Activated CD4-positive, alpha-beta memory T cell treated with anti-CD3 and anti-CD28 coated beads for 36 hours (primary cell): ENCODE measurements at places on chromosomes 5 and 9. TPM values are rescaled to one million over a fixed set of nuclear protein-coding genes. Genes with fewer than 3 reads are reported as not detected.

DNA sequence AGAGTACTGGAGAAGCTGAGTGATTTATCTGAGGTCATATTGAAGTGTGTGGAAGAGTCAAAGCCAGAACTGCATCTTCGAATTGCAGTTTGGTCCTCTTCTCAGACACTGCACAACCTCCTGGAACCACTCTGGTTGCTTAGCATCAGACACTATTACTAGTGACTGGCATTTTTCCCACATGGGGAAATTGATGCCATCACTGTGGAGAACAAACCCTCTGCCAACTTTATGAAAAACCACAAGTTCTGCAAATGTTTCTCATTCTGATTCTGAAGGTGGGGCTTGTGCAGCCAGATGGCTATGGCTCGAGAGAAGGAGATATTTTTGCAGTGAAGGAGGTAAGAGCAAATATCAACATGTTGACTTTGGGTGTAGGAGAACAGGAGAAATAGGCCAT is 67.2 kb downstream of the KCTD16 start:
- H3K27me3 ChIP-seq = peaks cover 9% of the 10 kb centered on the region
- H3K27ac ChIP-seq = no peak overlapping the region
- no peaks in the 10 kb centered on the region for H3K36me3 ChIP-seq
- no peak for DNase-seq

GRCh38 chr5:176837707-176838115 is 27.4 kb downstream of the UNC5A start:
- DNase-seq = peak; percentile 87
- peaks cover 26% of the 10 kb centered on the region for H3K27me3 ChIP-seq
- no peak overlapping the region for H3K4me3 ChIP-seq
- no peaks in the 10 kb centered on the region for H3K4me1 ChIP-seq

DNA sequence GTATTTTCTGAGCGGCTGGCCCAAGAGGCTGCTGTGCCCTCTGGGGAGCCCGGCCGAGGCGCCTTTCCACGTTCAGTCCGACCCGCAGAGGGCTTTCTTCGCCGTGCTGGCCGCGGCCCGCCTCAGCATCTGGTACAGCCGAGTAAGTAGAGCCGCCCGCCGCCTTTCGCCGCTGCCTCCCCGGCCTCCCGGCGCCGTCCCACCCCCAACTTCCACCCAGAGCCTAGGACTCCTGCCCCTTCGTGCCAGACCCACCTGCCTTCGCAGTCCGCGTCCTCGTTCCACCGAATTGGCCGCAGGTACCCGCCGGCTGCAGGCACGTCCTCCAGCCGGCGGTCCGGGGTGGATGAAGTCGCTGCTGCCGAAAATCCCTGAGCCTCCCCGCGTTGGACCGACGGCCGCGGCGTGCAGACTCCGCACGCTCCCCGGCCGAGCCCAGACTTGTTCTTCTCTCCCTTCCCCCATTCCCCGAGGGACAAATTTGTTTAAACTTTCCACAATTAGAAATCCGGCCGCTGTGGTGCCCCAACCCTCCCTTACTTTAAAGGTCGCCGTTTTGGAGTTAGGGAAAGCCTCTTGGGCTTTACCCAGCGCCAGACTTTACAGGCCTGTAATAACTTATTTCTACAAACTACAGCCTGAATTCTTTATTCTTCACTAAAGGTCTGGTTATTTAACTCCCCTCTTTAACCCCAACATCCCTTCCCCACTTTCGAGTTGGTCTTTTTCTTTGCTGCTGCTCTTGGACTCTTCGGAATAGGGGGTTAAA is 589 bp downstream of the RIC1 start:
- peaks cover 7% of the 10 kb centered on the region for H3K36me3 ChIP-seq
- H3K27me3 ChIP-seq = no peaks in the 10 kb centered on the region
- H3K27ac ChIP-seq = peak overlapping the region; percentile 91
- H3K4me3 ChIP-seq = peak overlapping the region; percentile 98
- peaks cover 62% of the 10 kb centered on the region for H3K4me1 ChIP-seq
- DNase-seq = peak; percentile 60

CER1 gene
- not detected for total RNA-seq

- peaks cover 53% of the 10 kb centered on the region for H3K36me3 ChIP-seq
- H3K27ac ChIP-seq = peak overlapping the region; percentile 92
- DNase-seq = peak; percentile 86
- H3K4me1 ChIP-seq = peaks cover 76% of the 10 kb centered on the region
These were observed 79.9 kb downstream of the FNBP1 start for GRCh38 chr9:129962889-129963703.

GRCh38 chr9:69454321-69454720 is 129.3 kb downstream of the ENTREP1 start:
- no peak for DNase-seq
- no peaks in the 10 kb centered on the region for H3K27me3 ChIP-seq
- no peak overlapping the region for H3K4me3 ChIP-seq
- no peaks in the 10 kb centered on the region for H3K36me3 ChIP-seq

DNA sequence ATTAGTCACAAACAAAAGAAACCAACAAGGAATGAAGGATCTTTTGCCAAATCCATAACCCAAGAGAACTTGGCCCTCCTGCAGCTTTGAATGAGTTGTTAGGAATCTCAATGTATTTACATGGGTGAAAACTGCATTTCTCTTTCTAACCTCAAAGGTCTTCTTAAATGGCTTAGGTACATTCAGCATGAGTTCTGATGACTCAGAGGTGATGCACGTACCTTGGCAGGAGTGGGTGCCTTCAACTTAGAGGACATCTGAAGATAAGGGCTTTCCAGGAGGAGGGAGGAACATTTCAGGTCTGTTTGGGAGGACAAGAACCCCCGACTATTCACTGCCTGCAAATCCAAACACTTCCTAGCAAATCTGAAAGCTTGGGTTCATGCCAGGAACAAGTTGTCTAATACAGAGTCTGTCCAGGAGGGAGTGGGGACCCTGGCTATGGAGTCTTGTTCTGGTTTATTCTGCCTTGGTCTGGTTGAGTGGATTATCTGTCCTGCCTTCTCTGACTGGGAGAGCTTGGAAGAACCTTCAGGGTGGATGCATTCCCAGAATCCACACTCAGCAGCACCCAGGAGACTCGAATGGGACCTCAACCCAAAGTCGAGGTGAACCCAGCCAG is 65.7 kb downstream of the IRX2 start:
- H3K36me3 ChIP-seq = no peaks in the 10 kb centered on the region
- DNase-seq = no peak
- no peak overlapping the region for H3K4me3 ChIP-seq
- no peaks in the 10 kb centered on the region for H3K4me1 ChIP-seq

DNA sequence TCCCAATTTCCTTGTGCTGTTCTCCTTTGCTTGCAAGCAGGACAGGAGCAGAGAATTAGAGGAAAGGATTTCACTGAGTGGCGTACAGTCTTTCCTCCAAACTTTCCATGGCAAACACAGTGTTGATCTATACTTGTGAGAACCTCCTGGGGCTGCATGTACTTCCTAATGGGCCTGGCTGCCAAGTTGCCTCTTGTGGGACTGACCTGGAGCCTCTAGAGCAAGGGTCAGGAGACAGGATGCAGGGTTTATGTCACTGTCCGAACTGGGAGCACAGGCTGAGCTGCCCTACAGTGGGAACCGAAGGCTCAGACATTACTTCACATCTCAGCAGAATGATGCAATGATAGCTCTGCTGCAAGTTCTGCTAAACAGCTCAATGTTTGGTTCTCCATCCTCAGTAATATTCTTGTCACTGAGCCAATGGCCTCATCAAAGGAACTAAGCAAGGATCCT is 102.3 kb downstream of the ENC1 start:
- no peak overlapping the region for H3K27ac ChIP-seq
- no peaks in the 10 kb centered on the region for H3K4me1 ChIP-seq
- H3K36me3 ChIP-seq = no peaks in the 10 kb centered on the region

GRCh38 chr5:157259699-157260098 is 6.2 kb upstream of the CYFIP2 start:
- no peak overlapping the region for H3K4me3 ChIP-seq
- no peaks in the 10 kb centered on the region for H3K27me3 ChIP-seq
- no peak overlapping the region for H3K27ac ChIP-seq
- DNase-seq = no peak
- peaks cover 76% of the 10 kb centered on the region for H3K4me1 ChIP-seq

GRCh38 chr9:6711403-6711802 is 46.4 kb upstream of the KDM4C start:
- H3K27me3 ChIP-seq = no peaks in the 10 kb centered on the region
- H3K4me1 ChIP-seq = peaks cover 2% of the 10 kb centered on the region
- no peak overlapping the region for H3K4me3 ChIP-seq
- no peak for DNase-seq
- H3K27ac ChIP-seq = no peak overlapping the region

- no peak overlapping the region for H3K4me3 ChIP-seq
- no peak for DNase-seq
- H3K4me1 ChIP-seq = no peaks in the 10 kb centered on the region
- no peak overlapping the region for H3K27ac ChIP-seq
- H3K36me3 ChIP-seq = peaks cover 10% of the 10 kb centered on the region
These were observed 69.8 kb downstream of the GALNT10 start for GRCh38 chr5:154260224-154260927.

- no peak overlapping the region for H3K4me3 ChIP-seq
- no peaks in the 10 kb centered on the region for H3K36me3 ChIP-seq
- no peak overlapping the region for H3K27ac ChIP-seq
- H3K4me1 ChIP-seq = no peaks in the 10 kb centered on the region
- no peaks in the 10 kb centered on the region for H3K27me3 ChIP-seq
- DNase-seq = no peak
These were observed 69.8 kb downstream of the CNTLN start for GRCh38 chr9:17204611-17205152.

- DNase-seq = peak; percentile 96
- H3K27me3 ChIP-seq = no peaks in the 10 kb centered on the region
These were observed 19.3 kb upstream of the CAMSAP1 start for GRCh38 chr9:135926402-135927194.

GRCh38 chr9:90772386-90772785 is 29.2 kb upstream of the SYK start:
- no peaks in the 10 kb centered on the region for H3K36me3 ChIP-seq
- H3K4me3 ChIP-seq = no peak overlapping the region
- no peak for DNase-seq
- peaks cover 20% of the 10 kb centered on the region for H3K27me3 ChIP-seq
- no peak overlapping the region for H3K27ac ChIP-seq

GRCh38 chr9:121707477-121708424 is 56.3 kb downstream of the DAB2IP start:
- H3K4me3 ChIP-seq = no peak overlapping the region
- H3K4me1 ChIP-seq = no peaks in the 10 kb centered on the region
- no peak overlapping the region for H3K27ac ChIP-seq
- H3K27me3 ChIP-seq = peaks cover 5% of the 10 kb centered on the region

- H3K4me1 ChIP-seq = peaks cover 26% of the 10 kb centered on the region
- no peaks in the 10 kb centered on the region for H3K27me3 ChIP-seq
- H3K36me3 ChIP-seq = peaks cover 25% of the 10 kb centered on the region
- H3K4me3 ChIP-seq = no peak overlapping the region
- no peak for DNase-seq
- no peak overlapping the region for H3K27ac ChIP-seq
These were observed 55.6 kb downstream of the CAMSAP1 start for GRCh38 chr9:135851748-135852147.

- no peak overlapping the region for H3K27ac ChIP-seq
- H3K4me1 ChIP-seq = no peaks in the 10 kb centered on the region
- no peak for DNase-seq
- H3K27me3 ChIP-seq = no peaks in the 10 kb centered on the region
These were observed 452.8 kb downstream of the NFIB start for GRCh38 chr9:13860946-13861640.

DNA sequence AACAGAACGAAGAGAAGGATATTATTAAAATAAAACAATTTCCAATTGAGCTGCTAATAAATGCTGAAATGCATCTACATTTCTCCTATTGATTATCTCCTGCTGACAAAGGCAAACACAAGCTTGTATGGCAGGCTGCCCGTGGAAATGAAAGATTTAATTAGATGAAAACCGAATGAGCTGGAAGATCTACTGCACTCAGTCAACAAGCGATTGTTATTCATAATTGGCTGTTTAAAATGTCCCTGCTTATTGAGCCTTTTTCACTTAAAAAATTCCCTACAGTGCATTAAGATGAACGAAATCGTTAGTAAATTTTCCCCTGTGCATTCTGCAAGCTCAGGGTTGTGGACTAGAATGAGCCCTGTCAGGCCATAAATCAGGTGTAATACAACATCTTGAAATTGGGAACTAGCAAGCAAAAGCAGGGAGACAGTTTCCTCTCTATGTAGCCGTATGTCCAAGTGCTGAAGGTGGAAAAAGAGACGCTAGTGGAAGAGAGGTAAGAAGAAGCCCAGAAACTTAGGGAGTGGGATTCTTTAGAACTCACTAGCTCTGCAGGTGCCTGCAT is 28.5 kb upstream of the KIF4B start:
- H3K36me3 ChIP-seq = no peaks in the 10 kb centered on the region
- no peak for DNase-seq
- no peaks in the 10 kb centered on the region for H3K4me1 ChIP-seq
- H3K27me3 ChIP-seq = peaks cover 10% of the 10 kb centered on the region
- H3K4me3 ChIP-seq = no peak overlapping the region

MZB1 gene
- 24.0 TPM for total RNA-seq

GRCh38 chr5:99105216-99105615 is 176.4 kb upstream of the CHD1 start:
- H3K27me3 ChIP-seq = peaks cover 5% of the 10 kb centered on the region
- no peak overlapping the region for H3K27ac ChIP-seq
- H3K36me3 ChIP-seq = no peaks in the 10 kb centered on the region
- no peaks in the 10 kb centered on the region for H3K4me1 ChIP-seq

GRCh38 chr9:117189121-117189520 is 225.7 kb downstream of the ASTN2 start:
- H3K36me3 ChIP-seq = no peaks in the 10 kb centered on the region
- no peaks in the 10 kb centered on the region for H3K4me1 ChIP-seq
- no peak for DNase-seq
- no peak overlapping the region for H3K27ac ChIP-seq
- H3K4me3 ChIP-seq = no peak overlapping the region
- H3K27me3 ChIP-seq = no peaks in the 10 kb centered on the region

- no peak within 1 kb of the TSS for H3K27ac ChIP-seq
- no peaks in the 10 kb centered on the region for H3K36me3 ChIP-seq
- peaks cover 30% of the 10 kb centered on the region for H3K27me3 ChIP-seq
- H3K4me3 ChIP-seq = no peak within 1 kb of the TSS
These were observed at the start of gene FGF10 for GRCh38 chr5:44389090-44389822. TSS of gene FGF10 (minus strand) at chr5:44389420. CDS start at chr5:44388682, 738 bp downstream.

DNA sequence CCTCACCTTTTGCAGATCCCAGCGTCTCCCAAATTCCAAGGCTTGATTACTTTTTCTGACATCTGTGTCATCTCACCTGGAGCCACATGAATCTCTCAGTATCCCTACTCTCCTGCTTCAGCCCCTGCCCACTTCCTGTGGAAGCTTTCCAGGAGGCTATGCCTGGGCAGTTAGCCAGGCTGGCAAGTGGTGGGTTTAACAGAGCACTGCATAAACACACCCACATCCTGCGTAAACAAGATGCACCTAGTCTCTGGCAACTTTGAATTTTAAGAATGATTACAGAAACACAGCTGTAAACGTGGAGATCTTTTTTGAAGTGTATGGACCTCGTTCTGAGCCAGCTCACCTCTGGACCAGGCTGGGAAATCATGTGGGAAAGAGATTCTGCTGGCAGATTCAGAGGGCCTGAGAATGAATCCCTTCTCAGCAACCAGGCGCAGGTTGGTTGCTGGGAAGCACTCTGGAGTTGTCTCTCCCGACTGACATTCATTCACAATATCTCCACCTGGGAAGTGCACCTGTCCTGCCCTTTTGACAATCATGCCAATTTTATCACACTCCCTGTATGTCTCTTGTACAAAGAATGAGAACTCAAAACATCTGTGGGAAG is 55.7 kb upstream of the FANCC start:
- H3K4me3 ChIP-seq = no peak overlapping the region
- H3K36me3 ChIP-seq = no peaks in the 10 kb centered on the region
- DNase-seq = no peak

ANGPTL2 gene
- not detected for total RNA-seq
